ENCODE measurements at places on chromosomes 5 and 9. TPM values are rescaled to one million over a fixed set of nuclear protein-coding genes. Genes with fewer than 3 reads are reported as not detected.

GRCh38 chr5:172453206-172453985 lies 929 bp downstream of the SH3PXD2B start:
- DNase-seq, result no peak

Gene MARCOL
- not detected for total RNA-seq

GRCh38 chr5:88885002-88885401 lies 2.0 kb upstream of the MEF2C start:
- no peak for DNase-seq

DNA sequence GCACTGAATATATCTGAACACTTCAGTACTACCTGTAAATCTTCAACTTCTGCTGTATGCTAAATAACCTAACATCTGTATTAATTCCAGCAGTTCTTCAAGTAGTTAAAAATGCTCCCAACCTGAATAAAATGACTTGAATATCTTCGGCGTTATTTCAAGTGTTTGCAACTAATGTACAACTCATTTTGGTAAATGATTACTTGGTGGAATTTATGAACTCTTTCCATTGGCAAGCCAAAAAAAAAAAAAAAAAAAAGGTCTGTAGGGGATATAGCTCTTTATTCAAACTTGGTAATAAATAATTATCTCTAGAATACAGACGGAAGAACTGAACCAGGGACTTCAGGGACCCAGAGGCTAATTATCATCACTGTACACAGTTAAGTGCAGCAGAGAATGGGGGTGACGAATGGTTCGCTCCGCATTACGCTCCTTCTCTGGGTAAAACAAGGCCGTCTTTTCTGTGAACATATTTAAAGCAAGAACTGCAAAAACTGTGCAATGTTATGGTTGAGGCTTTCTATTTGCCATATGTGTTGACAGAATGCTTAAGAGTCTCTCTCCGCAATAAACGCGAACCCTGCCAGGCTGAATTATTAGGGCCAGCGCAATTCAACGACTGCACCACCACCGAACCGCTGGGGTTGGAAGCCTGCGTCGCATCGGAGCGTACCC lies 1.9 kb upstream of the ERBIN start:
- DNase-seq, result no peak

Gene QRFP
- not detected for total RNA-seq

Gene RETREG1
- total RNA-seq, result 22.4 TPM

Gene FABP6
- total RNA-seq, result not detected

GRCh38 chr5:32520356-32520755 lies 65.0 kb upstream of the SUB1 start:
- DNase-seq, result no peak

Measured in activated T-helper 1 cell treated with anti-CD3 and anti-CD28 coated beads, Interleukin-12 subunit alpha, Interleukin-12 subunit beta, Interleukin-2, Interleukin-4 antibody, amounts not matched to agents 30 ng/mL and 10 ng/mL and 1 ng/mL, durations not matched to agents 14 hours and 24 hours and 36 hours (primary cell).